ENCODE measurements at places on chromosomes 11 and 22.

- no peak for DNase-seq
Measured at GRCh38 chr11:121099364-121099763, 1.7 kb upstream of the TECTA start.

DNA sequence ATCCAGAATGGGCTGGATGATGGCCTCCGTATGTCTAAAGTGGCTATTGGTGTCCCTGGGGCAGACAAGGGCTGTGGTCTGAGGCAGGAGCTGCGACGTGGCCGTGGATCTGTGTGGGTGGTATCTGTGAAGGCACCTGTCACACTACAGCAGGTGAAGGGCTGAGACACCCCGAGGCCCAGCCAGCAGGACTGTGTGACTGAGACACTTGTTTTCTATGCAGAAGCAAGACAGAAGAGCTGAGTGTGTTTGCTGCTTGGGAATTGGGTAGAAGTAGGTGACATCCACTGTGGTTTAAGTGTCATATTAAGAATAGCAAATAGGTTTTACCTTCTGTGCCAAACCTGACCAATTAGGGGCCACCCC is 35.0 kb downstream of the AMPD3 start:
- peak; percentile 10 for DNase-seq

DNA sequence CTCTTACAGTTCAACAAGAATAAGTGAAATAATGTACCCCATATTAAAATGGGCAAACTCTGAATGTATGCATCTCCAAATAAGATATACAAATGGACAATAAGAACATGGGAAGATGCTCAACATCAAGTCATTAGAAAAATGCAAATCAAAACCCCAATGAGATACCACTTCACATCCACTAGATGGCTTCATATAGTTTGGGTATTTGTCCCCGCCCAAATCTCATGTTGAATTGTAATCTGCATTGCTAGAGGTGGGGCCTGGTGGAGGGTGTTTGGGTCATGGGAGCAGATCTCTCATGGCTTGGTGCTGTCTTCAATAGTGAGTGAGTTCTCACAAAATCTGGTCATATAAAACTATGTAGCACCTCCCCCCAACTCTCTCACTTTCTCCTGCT is 5.7 kb downstream of the MPZL2 start:
- no peak for DNase-seq

DNA sequence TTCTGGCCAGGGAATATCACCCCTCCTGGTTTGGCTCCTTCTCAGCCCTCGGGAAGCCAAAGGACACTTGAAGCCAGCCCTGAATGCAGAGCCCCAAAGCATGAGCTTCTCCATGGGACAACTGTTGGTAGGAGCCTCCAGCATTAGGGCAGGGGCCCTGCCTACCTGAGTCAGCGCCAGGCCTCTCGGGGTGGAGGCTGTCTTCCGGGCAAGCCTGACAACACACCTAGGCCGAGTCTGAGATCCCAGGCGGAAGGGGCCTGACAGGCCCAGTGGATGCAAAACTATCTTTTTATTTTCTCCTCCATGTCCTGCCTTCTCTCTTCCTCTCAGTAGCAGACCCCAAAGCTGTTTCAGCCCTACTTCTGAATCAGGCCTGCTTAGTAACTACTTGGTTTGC is 27.6 kb downstream of the RCOR2 start:
- no peak for DNase-seq

DNA sequence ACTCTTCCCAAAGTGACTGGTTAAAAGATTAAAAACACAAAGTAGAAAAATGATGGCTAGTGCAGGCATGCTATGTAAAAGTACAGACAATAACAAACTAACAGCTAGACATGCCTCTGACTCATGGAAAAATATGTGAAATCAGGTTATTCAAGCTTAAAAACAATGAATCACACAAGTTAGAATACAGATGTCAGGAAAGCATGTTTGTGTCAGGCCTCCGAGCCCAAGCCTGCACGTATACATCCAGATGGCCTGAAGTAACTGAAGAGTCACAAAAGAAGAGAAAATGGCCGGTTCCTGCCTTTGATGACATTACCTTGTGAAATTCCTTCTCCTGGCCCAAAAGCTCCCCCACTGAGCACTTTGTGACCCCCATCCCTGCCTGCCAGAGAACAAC is 110.1 kb downstream of the NOX4 start:
- no peak for DNase-seq
